Uterus (tissue), 4 donors: ENCODE measurements at places on chromosomes 1 and 21. TPM values are rescaled to one million over a fixed set of nuclear protein-coding genes. Genes with fewer than 3 reads are reported as not detected.
A peak's percentile ranks its signal among the peaks of the same experiment; 100 is the strongest.

DNA sequence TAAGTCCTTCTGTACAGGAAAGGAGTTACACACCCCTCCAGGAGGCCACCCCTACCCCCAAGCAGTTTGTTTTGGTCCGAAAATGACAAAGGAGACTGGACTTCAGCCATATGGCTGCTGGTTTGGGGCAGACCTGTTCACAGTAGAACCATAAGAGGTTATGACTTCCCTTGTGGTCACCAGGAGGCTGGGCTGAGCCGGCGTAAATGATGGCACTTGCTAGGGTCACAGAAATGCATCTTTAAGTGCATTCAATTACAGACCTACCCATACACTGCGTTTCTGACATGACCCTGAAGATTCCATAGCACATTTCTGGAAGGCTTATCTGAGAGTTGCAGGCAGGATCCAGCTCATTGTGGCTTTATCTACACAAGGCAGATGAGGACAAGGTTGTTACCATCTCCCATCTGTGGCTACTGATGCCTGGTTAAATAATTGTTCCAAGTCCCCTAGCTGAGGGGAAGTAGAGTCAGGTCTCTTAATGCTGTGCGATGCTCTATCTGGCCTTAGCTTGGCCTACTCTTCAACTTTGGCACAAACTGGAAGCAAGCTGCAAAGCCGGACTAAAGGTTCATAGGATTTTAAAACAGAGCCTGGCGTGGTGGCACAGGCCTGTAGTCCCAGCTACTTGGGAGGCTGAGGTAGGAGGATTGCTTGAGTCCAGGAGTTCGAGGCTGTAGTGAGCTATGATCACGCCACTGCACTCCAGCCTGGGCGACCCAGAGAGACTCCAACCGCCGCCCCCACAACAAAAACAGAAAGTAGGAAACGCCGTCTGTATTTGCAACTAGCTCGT lies 1.7 kb upstream of the TRIM67 start:
- H3K4me1 ChIP-seq = no peaks in the 10 kb centered on the region
- H3K27ac ChIP-seq = no peak overlapping the region
- H3K27me3 ChIP-seq = peaks cover 15% of the 10 kb centered on the region
- H3K4me3 ChIP-seq = no peak overlapping the region
- DNase-seq = no peak
- H3K36me3 ChIP-seq = no peaks in the 10 kb centered on the region

- no peaks in the 10 kb centered on the region for H3K36me3 ChIP-seq
- no peak overlapping the region for H3K27ac ChIP-seq
- no peak for DNase-seq
- no peak overlapping the region for H3K4me3 ChIP-seq
Measured at GRCh38 chr1:177928194-177928593, 41.7 kb downstream of the SEC16B start.

GRCh38 chr1:29569971-29570634 lies 333.8 kb downstream of the PTPRU start:
- H3K27me3 ChIP-seq = no peaks in the 10 kb centered on the region
- no peak overlapping the region for H3K27ac ChIP-seq
- H3K4me3 ChIP-seq = no peak overlapping the region
- H3K4me1 ChIP-seq = no peaks in the 10 kb centered on the region
- no peaks in the 10 kb centered on the region for H3K36me3 ChIP-seq

DNA sequence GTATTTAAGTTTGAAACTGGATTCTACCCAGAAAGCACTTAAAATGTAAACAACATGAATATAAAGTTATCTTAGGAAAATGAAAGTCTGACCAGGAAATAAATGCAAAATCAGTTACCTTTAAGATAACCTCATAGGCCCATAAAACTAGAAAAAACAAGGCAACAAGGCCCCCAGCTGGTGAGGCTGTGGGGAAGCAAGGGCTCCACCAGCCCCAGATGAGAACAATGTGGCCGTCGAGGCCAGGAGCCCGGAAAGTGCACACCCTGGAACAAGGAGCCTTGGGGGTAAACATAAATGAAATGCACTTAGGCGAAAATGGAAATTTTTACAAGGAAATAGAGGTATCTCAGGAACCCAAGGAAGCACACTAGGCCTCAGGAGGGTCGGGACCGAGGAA lies 37.9 kb upstream of the BMP8B start:
- H3K4me1 ChIP-seq = no peaks in the 10 kb centered on the region
- H3K36me3 ChIP-seq = no peaks in the 10 kb centered on the region
- H3K27ac ChIP-seq = no peak overlapping the region
- H3K4me3 ChIP-seq = no peak overlapping the region
- H3K27me3 ChIP-seq = no peaks in the 10 kb centered on the region
- DNase-seq = no peak

DNA sequence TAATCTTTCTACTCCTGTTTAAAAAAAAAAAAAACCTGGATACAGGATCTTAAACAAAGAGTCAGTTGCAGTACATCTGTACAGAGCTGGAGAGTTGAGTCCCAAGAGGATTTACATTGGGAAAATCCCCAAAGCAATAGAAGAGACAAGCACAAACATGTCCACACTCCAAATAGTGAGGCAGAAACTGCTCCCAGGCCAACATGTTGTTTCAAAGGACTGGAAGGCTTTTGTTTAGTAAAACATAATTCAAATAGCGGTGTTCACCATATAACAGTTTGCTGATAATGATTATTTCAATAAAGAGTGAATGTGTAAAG lies 425.4 kb downstream of the ADGRL2 start:
- H3K36me3 ChIP-seq = no peaks in the 10 kb centered on the region
- H3K4me1 ChIP-seq = no peaks in the 10 kb centered on the region
- H3K27ac ChIP-seq = no peak overlapping the region
- no peak for DNase-seq
- H3K4me3 ChIP-seq = no peak overlapping the region
- no peaks in the 10 kb centered on the region for H3K27me3 ChIP-seq

DNA sequence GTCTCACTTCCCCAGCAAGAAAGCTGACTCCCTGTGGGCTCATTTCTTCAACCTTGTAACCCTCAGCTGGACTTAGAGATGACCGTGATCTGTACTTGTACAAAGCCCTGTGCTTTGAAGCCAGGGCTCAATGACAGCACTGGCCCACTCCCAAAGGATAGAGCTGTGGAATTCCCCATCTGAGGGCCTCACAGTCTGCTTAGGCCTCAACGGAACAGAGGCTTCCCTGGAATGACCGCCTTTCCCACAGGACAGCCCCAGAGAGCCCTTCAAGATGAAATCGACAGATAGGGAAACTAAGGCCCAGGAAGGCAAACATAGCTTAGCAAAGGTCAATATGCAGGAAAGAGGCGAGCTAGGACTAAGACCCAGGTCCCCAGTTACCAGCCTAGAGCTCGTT lies 11.5 kb downstream of the SLC9A1 start:
- no peaks in the 10 kb centered on the region for H3K36me3 ChIP-seq
- H3K27me3 ChIP-seq = no peaks in the 10 kb centered on the region
- H3K4me3 ChIP-seq = no peak overlapping the region
- DNase-seq = peak; percentile 55
- peak overlapping the region; percentile 24 for H3K27ac ChIP-seq
- H3K4me1 ChIP-seq = peaks cover 14% of the 10 kb centered on the region

- no peaks in the 10 kb centered on the region for H3K36me3 ChIP-seq
- H3K27me3 ChIP-seq = no peaks in the 10 kb centered on the region
- no peak overlapping the region for H3K4me3 ChIP-seq
- no peak for DNase-seq
- H3K4me1 ChIP-seq = peaks cover 12% of the 10 kb centered on the region
Measured at GRCh38 chr1:25569597-25570396, 26.4 kb downstream of the LDLRAP1 start.

DNA sequence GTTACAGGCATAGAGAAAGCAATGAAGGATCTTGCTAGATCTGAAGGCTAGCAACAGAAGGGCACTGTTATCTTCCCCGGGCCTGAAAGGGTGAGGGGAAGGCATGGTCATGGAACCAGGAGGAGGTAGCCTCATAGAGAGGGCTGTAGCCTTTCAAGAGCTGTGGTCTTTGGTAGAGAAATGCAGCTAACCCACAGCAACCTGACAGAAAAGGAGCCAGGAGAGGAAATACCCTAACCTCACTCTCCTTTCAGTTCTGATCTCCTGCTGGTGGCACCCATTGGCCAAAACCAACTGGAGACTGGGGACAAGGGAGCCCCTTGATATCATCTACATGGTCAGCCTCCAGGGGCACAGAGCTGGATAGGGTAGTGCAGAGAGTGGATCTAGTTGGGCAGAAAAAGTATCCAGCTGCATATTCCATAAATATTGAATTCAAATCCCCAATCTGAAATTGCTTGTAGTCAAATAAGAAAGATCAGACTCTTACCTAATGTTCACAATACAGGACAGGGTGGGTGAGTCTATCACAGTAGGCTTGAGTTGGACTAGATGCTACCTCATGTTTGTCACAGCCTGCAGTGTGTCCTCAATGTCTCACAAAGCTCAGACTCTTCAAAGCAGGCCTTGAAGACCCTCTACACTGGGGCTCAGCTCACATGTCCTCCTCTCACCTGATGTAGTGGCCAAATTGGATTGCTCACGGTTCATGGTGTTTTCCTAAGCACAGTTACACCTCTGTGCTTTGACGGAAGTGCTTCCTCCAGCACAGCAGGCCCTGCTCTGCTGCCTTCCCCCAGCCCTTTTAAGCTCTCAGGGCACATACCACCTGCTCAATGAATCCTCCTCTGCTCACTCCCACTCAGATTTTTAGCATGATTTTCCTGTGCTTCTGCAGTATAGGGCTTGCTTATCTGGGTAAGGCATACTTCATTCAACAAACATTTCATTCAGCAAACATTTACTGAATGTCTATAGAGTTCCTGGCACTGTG lies 74.1 kb upstream of the JUN start:
- H3K4me3 ChIP-seq = no peak overlapping the region
- DNase-seq = no peak
- H3K27ac ChIP-seq = no peak overlapping the region
- no peaks in the 10 kb centered on the region for H3K27me3 ChIP-seq
- H3K4me1 ChIP-seq = no peaks in the 10 kb centered on the region

GRCh38 chr21:45128613-45129188 lies 54.3 kb downstream of the ADARB1 start:
- no peak overlapping the region for H3K4me3 ChIP-seq
- H3K36me3 ChIP-seq = no peaks in the 10 kb centered on the region
- H3K27me3 ChIP-seq = no peaks in the 10 kb centered on the region
- H3K4me1 ChIP-seq = peaks cover 18% of the 10 kb centered on the region
- peak; percentile 64 for DNase-seq

DNA sequence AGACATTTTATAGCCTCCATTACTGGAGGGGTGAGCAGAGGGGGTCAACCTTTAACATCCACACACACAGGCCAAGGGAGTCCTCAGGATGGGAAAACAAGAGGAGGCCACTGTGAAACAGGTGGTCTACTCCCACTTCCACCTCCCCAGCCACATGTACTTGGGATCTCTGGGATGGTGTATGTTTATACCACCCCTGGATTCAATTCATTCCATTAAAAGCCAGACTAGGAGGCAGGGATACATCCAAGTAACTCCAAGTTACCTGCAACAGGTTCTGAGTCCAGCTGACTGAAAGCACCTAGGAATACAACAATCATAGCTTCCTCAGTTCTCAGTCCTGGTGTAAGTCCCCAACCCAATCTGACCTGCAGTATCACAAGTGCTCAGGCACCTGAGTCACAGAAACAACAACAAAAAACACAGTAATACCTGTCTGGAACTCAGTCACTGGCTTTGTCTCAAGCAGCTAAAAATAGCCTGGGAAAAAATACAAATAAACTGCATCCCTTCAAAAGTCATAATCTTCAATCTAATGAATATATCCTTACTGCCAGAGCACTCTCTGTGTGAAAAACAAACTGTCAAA lies 9.8 kb downstream of the ERI3 start:
- H3K4me1 ChIP-seq = no peaks in the 10 kb centered on the region
- DNase-seq = no peak
- H3K27ac ChIP-seq = no peak overlapping the region

The ZSCAN20 gene
- total RNA-seq = 16.0 TPM

The RAB7B gene
- total RNA-seq = 5.9 TPM

GRCh38 chr1:101697072-101697471 lies 299.7 kb downstream of the OLFM3 start:
- H3K36me3 ChIP-seq = no peaks in the 10 kb centered on the region
- DNase-seq = no peak
- no peak overlapping the region for H3K27ac ChIP-seq
- no peak overlapping the region for H3K4me3 ChIP-seq
- no peaks in the 10 kb centered on the region for H3K27me3 ChIP-seq
- H3K4me1 ChIP-seq = no peaks in the 10 kb centered on the region

The SYNJ1 gene
- 8.8 TPM for total RNA-seq

DNA sequence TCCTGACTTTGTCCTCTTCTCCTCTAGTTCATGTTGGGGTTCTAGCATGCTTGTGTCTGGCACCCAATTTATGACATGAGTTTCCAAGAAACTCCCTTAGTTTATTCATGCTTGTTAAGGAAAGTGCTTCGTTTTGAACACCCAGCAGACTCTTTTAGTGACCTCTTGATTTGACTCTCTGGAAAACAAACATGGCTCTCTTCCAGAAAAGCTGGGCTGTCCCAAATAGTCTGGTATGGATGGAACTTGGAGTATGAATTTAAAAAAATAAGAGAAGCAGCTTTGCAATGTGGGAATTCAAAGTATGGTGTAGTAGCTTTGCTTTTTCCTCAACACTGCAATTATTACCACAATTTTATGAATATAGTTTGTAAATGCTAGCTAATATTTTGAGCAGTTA lies 143.4 kb upstream of the C8B start:
- DNase-seq = no peak
- H3K27me3 ChIP-seq = no peaks in the 10 kb centered on the region
- no peaks in the 10 kb centered on the region for H3K36me3 ChIP-seq
- H3K4me3 ChIP-seq = no peak overlapping the region

- H3K4me3 ChIP-seq = no peak overlapping the region
- H3K27ac ChIP-seq = peak overlapping the region; percentile 99
- no peaks in the 10 kb centered on the region for H3K36me3 ChIP-seq
- no peaks in the 10 kb centered on the region for H3K27me3 ChIP-seq
Measured at GRCh38 chr1:8427493-8427892, 109.6 kb downstream of the SLC45A1 start.

The LCE3D gene
- not detected for total RNA-seq

GRCh38 chr1:25676488-25676887 lies 59.9 kb downstream of the MAN1C1 start:
- no peak for DNase-seq
- no peak overlapping the region for H3K27ac ChIP-seq
- H3K4me3 ChIP-seq = no peak overlapping the region
- no peaks in the 10 kb centered on the region for H3K4me1 ChIP-seq

The ANKRD34A gene
- total RNA-seq = 0.26 TPM
